GM23248 (cell line): ENCODE measurements at places on chromosomes 1 and 21. TPM values are rescaled to one million over a fixed set of nuclear protein-coding genes. Genes with fewer than 3 reads are reported as not detected.

MAP3K7CL gene
- 30.0 and 34.3 TPM in 2 replicates for polyA plus RNA-seq

COL16A1 gene
- 67.3 and 68.7 TPM in 2 replicates for polyA plus RNA-seq

RNU1-2 gene
- polyA plus RNA-seq = not detected in 2 replicates

SLAMF6 gene
- polyA plus RNA-seq = not detected in 2 replicates

CORT gene
- polyA plus RNA-seq = 0.33 TPM in 1 of 2 replicates, not detected in the other

CFAP126 gene
- not detected in 2 replicates for polyA plus RNA-seq

JUN gene
- polyA plus RNA-seq = 43.4 and 45.3 TPM in 2 replicates

NEK2 gene
- polyA plus RNA-seq = 10.6 TPM in 2 replicates

CCDC18 gene
- 5.7 and 8.8 TPM in 2 replicates for polyA plus RNA-seq

PAX7 gene
- not detected in 2 replicates for polyA plus RNA-seq

HTR1D gene
- polyA plus RNA-seq = not detected in 2 replicates

FCER1G gene
- 0.49 TPM in 1 of 2 replicates, not detected in the other for polyA plus RNA-seq

MSH4 gene
- 0.14 TPM in 1 of 2 replicates, not detected in the other for polyA plus RNA-seq

TCP10L gene
- not detected in 2 replicates for polyA plus RNA-seq
